Fibroblast of skin of back (primary cell): ENCODE measurements at places on chromosomes 5 and 9.

- no peak for DNase-seq
Observed at GRCh38 chr5:389891-390622, 52.9 kb upstream of the EXOC3 start.

DNA sequence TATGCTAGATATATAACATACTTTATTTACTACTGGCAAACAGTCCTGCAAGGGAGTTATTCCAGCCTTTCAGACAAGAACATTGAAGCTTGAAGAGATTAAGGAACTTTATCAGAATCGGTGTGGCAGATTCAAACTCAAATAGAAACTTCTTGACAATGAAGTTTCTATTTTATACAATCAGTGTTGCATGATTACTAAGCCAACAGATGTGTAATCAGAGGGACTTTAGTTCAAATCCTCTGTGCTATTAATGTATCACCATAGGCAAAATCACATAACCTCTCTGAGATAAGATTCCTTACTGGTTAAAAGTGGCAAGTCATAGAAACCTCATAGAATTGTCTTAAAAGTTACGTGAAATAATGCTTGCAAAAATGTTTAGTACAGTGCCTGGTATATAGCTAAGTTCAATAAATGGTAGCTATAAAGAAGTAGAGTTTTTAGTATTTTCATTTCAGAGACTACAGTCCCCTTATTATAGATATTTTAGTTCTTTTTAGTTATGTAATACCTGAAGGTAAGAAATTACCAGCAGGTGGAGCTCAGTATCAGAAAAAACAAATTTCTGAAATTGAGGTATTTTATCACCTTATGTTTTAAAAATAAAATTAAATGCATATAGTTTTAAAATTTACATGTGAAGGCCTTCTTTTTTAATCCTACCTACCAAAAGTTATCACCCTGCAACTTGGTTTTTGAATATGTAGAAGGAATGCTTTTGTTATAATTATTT, 172.1 kb downstream of the FER start:
- DNase-seq: no peak

DNA sequence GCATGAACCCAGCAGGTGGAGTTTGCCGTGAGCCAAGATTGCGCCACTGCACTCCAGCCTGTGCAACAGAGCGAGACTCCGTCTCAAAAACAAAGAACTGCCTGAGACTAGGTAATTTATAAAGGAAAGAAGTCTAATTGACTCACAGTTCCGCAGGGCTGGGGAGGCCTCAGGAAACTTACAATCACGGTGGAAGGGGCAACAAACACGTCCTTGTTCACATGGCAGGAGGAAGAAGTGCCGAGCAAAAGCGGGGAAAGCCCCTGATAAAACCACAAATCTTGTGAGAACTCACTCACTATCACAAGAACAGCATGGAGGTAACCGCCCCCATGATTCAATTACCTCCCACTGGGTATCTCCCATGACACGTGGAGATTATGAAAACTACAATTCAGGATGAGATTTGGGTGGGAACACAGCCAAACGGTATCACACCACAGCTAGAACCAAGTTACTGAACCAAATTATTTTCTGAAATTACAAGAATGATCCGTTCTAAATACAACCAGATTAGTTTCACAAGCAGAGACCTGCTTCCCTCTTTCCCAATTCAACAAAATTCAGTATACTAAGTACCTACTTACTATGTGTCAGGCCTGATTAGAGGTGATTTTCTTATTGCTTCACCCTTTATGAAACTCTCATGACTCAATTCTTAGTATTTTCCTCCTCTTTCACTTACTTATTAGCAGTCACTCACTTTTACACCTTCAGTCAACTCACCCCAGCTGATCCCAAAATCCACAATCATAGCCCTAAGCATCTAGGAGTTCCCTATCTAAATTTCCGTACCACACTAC, 8.4 kb downstream of the UBTD2 start:
- no peak for DNase-seq

- no peak for DNase-seq
Observed at GRCh38 chr9:89410022-89410421, 87.9 kb downstream of the SEMA4D start.

GRCh38 chr9:37549527-37549926, 26.7 kb downstream of the FBXO10 start:
- no peak for DNase-seq

DNA sequence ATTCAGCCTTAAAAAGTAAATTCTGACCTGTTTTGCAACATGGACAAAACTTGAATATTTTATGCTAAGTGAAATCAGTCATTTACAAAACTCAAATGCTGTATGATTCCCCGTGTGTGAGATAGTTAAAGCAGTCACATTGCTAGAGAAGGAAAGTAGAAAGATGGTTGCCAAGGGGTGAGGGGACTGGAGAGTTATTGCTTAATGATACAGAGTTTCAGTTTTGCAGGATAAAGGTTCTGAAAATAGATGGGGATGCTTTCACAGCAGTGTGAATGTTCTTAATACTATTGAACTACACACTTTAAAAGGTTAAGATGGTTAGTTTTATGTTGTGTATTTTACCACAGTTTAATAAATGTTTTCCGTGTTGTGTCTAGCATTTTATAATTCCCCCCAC, 51.2 kb downstream of the SGCD start:
- no peak for DNase-seq

GRCh38 chr5:155057626-155058025, 44.1 kb downstream of the KIF4B start:
- DNase-seq: no peak

- DNase-seq: no peak
Observed at GRCh38 chr9:98121058-98121457, 2.0 kb upstream of the TRIM14 start.

GRCh38 chr9:34124099-34124498, 2.4 kb downstream of the DCAF12 start:
- no peak for DNase-seq

DNA sequence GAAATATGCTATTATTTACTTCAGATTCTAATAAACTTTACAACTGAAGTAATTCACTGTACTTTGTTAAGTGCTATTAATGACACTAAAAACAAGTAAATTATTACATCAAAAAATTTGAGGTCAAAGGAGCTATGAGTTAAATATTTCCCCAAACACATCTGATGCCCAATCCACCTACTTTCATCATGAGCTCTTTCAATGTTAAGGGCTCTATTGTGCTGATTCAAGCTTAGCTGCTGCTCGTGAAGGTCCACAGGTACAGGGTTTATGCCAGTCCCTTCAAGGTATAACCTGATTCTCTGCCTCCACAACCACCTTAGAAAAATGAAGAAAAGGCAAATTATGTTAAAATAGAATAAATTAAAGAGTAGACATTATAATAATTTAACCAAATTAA, 24.2 kb downstream of the NADK2 start:
- DNase-seq: no peak

DNA sequence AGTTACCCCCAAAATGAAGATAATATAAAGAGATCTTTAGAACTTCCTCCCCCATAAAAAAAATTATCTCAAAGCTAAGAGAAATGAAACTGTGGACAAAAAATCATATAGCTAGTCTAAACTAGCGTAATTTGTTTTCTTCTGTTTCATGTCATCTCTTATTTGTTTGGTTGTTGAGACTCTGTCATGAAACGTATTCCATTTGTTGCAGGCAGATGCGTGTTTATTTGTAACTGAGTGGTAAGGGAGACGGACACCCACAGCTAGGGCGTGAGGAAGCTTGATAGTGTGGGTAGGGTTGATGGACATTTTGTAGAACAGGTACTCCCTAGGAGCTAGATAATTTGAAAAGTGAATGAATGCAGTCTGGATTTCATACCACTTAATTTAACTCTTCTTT, 41.9 kb downstream of the OSTF1 start:
- no peak for DNase-seq

DNA sequence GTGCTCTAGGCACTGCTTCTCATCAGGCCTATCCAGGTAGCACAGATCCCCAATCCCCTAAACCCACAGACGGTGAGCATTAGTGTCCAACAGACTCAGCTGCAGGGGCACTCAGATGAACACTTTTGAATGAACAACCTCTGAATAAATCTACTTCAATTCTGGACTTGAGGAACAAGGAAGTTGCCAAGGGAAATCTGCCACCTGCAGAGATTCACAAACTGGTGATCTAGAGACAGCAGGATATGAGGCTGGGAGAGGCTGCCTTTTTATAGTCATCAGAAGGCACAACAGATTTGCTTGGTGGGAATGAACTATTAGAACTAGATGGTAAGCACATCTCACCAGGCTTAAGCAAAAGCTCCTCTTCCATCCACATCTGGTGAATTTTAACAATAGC, 7.0 kb upstream of the HK3 start:
- no peak for DNase-seq

GRCh38 chr9:75147638-75148037, 59.3 kb downstream of the OSTF1 start:
- peak; percentile 53 for DNase-seq

GRCh38 chr5:3602785-3603502, 7.3 kb downstream of the IRX1 start:
- DNase-seq: peak; percentile 58

- DNase-seq: no peak
Observed at GRCh38 chr5:91469517-91470165, 86.5 kb upstream of the ARRDC3 start.

- peak; percentile 57 for DNase-seq
Observed at GRCh38 chr9:16000811-16001210, 448.0 kb downstream of the CCDC171 start.

GRCh38 chr9:69526699-69527098, 145.5 kb downstream of the APBA1 start:
- DNase-seq: no peak

GRCh38 chr9:33950371-33950770, 98.3 kb downstream of the UBAP2 start:
- DNase-seq: no peak

- DNase-seq: no peak
Observed at GRCh38 chr9:34689512-34689911, 1.6 kb downstream of the CCL19 start.

- DNase-seq: peak; percentile 96
Observed at GRCh38 chr5:82406205-82406773, 128.1 kb upstream of the RPS23 start.

DNA sequence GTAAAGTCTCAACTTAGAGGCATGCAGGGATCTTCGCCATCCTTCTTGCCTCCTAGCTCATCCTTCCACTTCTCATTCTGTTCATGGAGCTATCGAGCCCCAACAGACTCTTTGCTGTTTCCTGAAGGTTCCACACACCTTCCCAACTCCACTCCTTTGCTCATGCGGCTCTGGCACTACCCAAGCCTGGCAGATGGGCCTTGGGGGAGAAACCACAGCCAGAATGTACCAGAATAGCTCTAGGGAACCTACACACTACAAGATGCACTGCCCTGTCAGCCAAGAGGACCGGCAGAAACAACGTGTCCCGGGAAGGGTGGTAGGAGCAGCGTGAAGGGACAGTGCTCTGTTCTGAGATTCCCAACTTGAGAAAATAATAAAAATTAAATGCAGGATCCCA, 178.9 kb downstream of the GABBR2 start:
- DNase-seq: no peak

- DNase-seq: no peak
Observed at GRCh38 chr9:16179566-16179965, 626.7 kb downstream of the CCDC171 start.

GRCh38 chr5:13746026-13746425, 198.5 kb downstream of the DNAH5 start:
- DNase-seq: peak; percentile 1

GRCh38 chr5:14506140-14506538, 75.5 kb upstream of the OTULINL start:
- no peak for DNase-seq

DNA sequence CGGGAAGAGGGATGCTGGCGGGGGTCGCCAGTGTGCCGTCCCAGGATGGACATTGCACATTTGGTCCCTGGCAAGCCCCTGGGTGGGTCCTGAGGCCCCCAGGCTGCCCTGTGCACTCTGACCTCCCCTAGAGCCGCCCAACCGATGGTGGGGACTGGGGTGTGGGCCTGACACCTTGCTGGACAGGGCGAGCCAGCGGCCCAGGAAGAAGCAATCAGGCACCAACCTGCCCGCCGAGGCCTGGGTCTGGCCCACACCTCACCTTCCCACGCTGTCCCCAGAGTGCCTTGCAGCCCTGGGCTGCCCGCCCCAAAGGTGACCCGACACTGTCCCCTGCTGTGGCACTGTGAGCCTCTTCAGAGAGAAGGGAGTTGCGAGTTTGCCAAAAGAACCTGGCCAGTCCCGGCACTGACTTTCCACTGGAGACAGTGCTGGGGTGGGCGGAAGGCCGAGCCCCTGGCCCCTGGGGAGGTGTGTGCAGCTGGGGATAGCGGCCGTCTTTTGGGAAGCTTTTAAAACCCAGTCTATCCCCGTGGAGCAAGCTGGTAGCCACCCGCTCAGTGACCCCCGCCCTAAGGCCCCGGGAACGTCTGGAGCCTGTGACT, 12.0 kb upstream of the NRARP start:
- no peak for DNase-seq

- DNase-seq: no peak
Observed at GRCh38 chr5:33743099-33743498, 148.7 kb downstream of the ADAMTS12 start.

DNA sequence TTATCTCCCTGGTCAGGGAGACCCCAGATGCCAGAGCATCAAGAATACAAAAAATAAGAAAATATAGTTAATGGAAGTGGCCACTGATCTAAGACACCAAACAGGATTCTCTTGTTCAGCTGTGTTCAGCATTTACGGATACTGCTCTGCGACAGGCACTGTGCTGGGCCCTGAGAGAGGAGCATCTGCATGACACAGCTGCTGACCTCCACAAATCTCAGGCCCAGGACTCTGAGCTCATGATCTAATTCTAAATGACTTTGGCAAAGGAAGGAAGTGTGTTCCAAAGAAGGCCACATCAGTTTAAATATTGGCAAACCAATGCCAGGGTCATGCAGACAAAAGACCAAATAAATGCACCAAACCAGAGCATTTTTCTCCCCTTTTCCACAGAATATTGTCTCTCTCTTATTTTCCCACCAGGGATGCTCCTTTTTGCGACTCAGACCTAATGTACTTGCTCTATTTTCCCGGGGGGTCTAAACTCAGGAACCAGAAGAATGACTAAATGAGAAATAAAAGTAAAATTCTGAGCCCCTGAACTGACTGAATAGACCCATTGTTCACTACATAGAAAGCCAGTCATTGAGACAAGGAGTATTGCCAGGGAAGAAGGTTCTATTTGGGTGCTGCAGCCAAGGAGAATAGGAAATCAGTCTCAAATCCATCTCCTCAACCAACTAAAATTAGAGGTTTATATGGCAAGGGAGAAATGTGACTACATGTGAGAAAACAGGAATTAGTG, 1.4 kb upstream of the AGGF1 start:
- DNase-seq: no peak

- no peak for DNase-seq
Observed at GRCh38 chr9:126915281-126915816, 767 bp downstream of the RALGPS1 start.

DNA sequence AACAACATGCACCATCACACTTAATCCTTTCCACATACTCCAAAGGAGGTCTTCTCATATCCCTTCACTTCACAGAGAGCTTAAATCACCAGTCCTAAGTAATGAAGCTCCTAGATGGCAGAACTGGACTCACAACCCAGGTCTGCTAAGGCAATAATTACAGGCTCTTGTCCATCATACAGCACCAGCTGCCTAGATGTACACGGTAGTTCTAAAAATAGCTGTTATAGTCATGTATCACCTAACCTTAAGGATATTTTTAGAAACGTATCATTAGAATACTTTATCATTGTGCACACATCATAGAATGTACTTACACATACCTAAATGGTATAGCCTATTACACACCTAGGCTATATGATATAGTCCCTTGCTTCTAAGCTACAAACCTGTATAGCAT, 644.6 kb upstream of the RGMB start:
- DNase-seq: no peak
